ENCODE measurements at places on chromosomes 4 and X.

GRCh38 chr4:93403571-93403970, 425.0 kb upstream of the ATOH1 start:
- no peak for DNase-seq

DNA sequence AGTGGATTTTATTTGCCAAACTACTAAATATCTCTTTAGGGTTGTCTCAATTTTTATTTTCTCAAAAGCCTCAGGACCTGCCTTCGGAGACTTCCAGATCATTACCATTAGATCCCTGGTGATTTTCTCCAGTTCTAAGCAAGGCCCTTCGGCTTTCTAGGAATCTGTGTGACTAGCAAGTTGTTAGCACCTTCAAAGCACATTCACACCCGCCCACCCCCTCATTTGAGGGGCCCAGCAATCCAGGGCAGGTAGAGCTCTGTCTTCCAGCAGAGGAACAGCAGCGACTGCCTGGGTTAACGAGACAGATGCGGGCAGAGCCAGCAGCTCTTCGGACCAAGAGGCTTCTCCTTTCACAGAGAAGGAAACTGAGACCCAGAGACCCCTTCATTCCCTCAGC, 2.0 kb downstream of the WDR1 start:
- DNase-seq: no peak

DNA sequence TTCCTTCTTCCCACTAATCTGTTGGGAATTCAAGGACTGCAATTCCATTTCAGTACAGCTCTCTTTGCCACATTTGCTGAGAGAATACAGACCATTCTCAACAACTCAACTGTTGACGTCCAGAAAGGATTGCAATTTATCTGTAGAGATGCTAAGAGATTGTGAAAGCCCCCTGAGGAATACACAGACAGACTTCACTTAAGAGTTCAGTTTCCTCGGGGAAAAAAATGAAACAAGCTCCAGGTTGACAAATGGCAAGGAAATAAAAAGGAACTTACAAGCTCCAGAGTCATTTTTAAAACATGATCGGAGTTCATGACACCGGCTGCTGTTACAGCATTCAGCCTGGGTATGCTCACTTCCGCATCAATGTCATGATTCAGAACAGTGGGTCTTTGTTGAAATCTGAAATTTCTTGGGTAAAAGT, 13.8 kb downstream of the TLR10 start:
- DNase-seq: no peak

DNA sequence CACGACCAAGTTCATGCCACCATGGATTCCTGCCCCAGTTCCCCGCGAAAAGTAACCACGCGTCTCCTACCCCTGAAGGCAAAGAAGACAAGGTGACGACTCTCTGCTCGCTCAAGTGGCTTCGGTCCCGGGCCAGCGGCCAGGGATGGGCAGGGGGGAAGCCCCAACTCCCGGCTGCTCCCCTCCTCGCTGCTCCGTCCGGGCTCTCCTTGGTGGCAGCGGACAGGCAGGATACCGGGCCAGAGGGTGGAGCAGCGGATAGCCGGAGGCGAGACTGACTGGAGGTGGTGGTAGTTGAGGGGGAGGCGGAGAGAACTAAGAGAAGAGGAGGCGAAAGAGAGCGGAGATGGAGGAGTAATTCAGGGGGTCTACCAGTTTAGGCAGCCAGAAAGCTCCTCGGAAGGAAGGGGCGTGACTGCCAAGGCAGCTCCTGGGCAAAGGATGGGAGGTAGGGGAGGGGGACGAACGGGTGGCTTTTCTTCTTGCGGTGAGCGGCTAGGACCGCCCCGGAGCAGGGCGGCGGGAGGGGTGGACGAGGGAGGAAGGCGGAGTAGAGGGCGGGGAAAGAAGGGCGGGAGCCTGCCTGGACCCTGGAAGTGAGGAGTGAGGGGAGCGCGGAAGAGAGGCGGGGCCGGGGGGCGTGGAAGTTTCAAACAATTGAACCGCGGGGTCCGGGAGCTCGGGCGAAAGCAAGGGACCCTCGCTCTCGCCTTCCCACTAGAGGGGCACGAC, at the start of gene AMOT:
Gene AMOT (minus strand): TSS at position 450 of the 732 bp plus-strand sequence. CDS start 17,705 bp downstream, outside the sequence.
- peak; percentile 74 for DNase-seq

- no peak for DNase-seq
Observed at GRCh38 chrX:142249721-142250120, 44.6 kb upstream of the MAGEC2 start.

- no peak for DNase-seq
Observed at GRCh38 chr4:19835429-19835828, 416.3 kb upstream of the SLIT2 start.
